ENCODE measurements at places on chromosomes 1 and 21.
A peak's percentile ranks its signal among the peaks of the same experiment; 100 is the strongest.

DNA sequence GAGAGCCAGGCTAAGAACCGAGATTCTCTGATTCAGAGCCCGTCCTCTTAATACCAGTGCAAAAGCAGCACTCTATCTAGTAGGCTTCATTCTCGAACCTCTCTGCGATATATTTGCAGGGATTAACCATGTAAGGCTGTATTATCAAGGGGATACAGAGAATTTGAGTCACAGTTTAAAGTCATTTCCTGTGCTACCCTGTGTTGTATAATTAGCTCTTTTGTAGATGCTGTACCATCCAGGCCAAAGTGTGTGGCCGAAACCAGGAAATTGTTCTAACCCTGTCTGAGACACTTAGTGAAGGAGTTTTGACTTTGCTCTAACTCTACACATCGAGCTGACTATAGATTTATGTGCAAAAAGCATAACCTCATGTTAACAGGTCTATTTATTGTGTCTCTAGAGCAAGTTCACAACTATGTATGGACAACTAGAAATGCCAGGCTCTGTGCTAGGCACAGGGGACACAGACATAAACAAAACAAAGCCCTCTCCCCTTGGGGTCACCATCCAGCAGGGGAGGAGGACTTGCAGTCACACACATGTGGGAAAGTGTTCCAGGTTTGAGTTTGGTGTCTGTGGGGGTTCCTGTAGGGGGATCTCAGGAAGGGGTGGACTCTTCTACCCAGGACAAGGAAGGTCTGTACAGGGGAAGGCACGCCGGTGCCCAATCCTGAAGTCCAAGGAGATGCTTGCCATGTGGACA lies 182.2 kb downstream of the DHRS3 start:
- peak; percentile 58 for DNase-seq

GRCh38 chr1:245129319-245130240 lies 25.2 kb upstream of the KIF26B start:
- peak; percentile 35 for DNase-seq

DNA sequence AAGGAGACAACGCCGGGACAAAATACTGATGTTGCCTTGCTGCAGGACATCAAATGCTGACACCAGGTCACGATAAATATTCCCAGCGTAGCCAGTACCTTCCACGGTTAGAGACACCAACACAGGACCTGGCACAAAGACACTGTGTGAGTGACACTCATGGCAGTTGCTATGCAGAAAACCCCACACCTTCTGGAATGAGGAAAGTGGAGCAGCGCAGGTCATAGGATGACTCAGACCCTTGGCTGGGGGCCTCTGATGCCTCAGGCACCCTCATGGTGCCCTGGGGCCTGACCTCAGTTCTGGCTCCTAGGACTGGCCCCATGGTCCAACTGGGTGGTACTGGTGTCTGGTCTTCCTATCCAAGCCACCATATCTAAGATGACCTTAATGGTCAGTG lies 7.0 kb downstream of the DCST2 start:
- no peak for DNase-seq

DNA sequence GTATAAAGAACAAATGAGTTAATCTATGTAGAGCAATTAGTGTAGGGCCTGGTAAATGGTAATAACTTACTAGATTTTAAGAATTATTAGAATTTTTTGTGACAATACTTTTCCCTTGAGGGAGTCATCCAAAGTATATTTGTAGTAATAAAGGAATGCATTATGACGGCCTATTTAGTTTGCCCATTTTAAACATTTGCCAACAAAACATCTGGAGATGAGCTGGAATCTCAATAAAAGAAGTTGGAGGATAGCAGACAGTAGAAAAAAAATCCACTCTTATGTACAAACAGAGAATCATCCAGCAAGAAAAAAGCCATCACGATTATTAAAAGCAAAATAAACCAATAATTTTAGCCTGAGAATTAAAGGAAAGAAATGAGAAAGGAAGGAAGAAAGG lies 567.3 kb upstream of the ADAMTS5 start:
- no peak for DNase-seq

GRCh38 chr21:31354122-31354521 lies 10.1 kb upstream of the TIAM1 start:
- no peak for DNase-seq

Measured in fibroblast of pulmonary artery (primary cell).